ENCODE measurements at places on chromosomes 13 and 19.

GRCh38 chr13:94706101-94706842 is 6.1 kb downstream of the SOX21 start:
- no peak for DNase-seq

DNA sequence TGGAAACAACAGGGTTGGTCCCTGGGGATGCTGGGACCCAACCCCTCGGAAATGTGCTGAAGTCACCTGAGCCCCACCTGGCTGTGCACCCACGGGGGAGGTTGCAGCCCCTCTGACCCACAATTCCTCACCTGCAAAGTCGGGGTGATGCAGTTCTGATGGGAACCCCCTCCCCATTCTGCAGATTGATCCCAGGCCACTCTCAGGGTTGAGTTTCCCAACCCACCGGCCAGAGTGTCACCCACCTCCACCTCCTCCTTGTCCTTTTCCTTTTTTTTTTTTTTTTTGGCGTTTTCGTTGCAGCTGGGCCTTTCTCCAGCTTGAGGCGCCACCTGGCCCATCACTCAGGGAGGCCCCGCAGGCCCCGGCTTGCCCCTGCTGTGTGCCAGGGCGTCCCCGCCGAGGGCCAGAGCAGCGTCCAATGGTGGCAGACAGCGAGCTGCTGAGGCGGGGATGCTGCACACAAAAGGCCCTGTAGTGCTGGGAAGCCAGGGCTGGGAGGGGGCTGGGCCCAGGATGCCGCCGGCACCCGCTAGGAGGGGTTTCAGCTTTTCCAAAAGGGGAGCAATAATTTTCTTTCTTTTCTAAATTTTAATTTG is 4.6 kb downstream of the PIK3R2 start:
- no peak for DNase-seq

DNA sequence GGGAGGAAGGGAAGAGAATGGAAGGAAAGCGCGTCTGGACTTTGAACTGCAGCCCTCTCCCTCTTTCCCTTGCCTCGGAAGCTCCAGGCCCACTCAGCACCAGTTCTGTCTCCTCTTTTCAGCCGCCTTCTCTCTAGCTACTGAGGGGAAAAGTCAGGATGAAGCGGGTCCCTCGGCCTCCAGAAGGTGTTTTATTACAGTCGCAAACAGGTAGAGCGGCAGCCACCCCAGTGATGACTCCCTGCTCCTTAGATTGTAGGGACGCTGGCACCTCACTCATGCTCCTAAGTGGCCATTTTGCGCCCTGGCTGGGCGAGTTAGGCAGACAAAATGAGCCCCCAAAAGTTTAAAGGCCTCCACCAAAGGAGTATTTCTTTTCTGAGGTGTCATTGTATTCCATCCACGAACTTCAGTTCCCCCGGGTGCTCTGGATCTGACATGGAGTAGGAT is 954 bp upstream of the STK24 start:
- no peak for DNase-seq

GRCh38 chr13:36067746-36068381 is 63.3 kb downstream of the DCLK1 start:
- DNase-seq, result no peak

GRCh38 chr13:29892151-29892550 is 41.7 kb upstream of the UBL3 start:
- no peak for DNase-seq

GRCh38 chr13:73075546-73075945 is 16.7 kb downstream of the KLF5 start:
- DNase-seq, result no peak

DNA sequence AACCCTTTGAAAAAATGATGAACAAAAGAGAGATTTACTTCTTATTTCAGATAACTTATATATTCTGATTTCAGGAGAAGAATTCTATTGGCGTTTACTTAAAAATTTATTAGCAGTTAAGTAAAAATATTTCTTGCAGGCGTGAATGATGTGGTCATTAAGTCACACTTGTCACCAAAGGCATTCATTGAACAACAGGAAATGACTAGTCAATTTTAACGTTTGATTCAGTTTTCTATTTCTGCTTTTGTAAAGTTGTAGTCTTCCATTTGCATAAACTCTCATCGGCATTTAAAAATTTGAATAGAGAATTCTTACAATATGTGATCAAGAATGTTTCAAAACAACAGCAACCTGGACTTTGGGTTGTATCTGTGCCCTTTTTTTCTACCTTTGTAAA is 83.4 kb downstream of the GPR12 start:
- no peak for DNase-seq

DNA sequence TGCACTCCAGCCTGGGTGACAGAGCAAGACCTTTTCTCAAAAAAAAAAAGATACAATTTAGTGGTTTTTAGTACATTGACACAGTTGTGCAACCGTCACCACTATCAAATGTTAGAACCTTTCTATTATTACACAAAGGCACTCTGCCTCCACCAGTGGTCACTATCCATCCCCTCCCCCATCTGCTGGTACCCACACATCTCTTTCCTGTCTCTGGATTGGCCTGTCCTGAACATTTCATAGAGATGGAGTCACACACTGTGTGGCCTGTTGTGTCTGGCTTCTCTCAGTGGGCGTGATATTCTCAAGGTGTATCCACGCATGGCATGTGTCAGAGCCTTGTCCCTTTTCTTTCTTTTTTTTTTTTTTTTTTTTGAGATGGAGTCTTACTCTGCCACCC is 11.2 kb downstream of the KDM4B start:
- no peak for DNase-seq

- DNase-seq, result no peak
Measured at GRCh38 chr19:49196527-49197240, 39.1 kb downstream of the TRPM4 start.

DNA sequence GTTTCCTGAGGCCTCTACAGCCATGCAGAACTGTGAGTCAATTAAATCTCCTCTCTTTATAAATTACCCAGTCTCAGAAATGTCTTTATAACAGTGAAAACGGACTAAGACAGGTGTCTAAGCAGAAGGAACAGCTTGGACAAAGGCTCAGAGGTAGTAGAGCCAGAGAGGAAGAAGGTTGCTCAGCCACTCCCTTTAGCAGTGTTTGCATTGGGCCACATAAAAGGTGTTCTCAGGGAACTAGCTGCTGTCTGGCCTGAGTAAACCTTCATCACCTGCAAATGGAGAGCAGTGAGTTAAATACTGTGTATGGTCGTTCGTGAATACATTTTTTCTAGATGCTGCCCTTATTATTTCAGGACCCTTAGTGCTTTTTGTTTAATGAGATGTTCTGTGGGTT is 383.4 kb downstream of the EFNB2 start:
- no peak for DNase-seq

DNA sequence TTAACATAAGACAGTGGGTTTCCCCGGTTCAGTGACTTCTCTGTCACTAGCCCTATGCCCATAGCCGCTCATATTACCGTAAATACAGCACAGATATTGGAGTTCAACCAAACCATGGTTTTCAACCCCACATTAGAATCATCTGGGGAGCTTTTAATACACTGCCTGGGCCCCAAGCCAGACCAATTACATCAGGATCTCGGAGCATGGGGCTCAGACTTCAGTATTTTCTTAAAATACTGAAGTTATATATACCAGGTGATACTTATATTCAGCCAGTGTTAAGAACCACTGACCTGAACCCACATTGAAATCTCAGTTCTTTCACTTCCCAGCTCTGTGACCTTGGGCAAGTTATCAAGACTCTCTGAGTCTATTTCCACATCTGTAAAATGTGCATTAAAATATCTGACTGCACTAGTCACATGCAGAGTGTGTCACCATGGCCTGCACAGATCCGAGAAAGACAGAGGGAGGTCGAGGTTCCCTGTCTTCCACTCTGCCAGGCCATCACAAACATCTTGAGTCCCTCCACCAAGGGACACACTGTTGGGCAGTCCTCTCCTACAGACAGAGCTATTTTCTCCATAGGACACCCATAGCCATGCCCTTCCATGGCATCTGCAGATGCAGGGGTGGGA is 32.2 kb upstream of the IPO5 start:
- no peak for DNase-seq

DNA sequence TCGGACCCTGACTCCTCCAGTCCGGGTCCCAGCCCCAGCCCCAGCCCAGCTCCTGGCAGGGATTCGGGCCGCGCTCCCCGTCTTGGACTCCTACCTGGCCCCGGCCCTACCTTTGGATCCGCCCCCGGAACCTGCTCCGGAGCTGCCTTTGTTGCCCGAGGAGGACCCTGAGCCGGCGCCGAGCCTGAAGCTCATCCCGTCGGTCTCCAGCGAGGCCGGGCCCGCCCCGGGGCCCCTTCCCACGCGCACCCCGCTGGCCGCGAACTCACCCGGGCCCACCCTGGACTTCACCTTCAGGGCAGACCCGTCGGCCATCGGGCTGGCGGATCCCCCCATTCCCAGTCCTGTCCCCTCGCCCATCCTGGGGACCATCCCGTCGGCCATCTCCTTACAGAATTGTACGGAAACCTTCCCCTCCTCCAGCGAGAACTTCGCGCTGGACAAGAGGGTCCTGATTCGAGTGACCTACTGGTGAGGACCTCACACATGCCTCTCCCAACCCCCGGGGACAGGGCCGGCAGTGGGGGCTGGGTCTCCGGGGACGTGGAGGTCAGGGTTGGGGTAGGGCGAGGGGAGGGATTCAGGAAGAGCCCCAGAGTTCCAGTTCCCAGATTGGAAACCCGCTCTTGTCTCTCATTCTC is 732 bp downstream of the SELENOV start:
- DNase-seq, result no peak

- no peak for DNase-seq
Measured at GRCh38 chr13:110237875-110238817, 68.8 kb downstream of the COL4A1 start.

- peak; percentile 4 for DNase-seq
Measured at GRCh38 chr13:71864094-71864985, 2.7 kb downstream of the DACH1 start.

DNA sequence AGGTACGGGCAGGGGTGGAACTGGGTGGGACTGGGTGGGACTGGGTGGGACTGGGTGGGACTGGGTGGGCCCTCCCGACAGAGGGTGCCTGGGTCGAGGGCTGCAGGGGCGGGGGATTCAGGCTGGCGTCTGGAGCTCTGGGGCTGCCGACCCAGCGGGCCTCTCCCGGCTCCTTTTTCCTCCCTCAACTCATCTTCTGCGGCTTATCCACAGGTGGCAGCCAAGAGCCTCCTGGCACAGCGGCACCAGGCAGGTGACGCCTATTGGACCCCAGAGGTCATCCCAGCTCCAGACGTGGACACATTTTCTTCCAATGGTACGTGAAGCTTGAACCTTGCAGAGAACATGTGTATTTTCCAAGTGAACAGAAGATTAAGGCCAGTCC is 533 bp downstream of the ZNF544 start:
- peak; percentile 29 for DNase-seq

DNA sequence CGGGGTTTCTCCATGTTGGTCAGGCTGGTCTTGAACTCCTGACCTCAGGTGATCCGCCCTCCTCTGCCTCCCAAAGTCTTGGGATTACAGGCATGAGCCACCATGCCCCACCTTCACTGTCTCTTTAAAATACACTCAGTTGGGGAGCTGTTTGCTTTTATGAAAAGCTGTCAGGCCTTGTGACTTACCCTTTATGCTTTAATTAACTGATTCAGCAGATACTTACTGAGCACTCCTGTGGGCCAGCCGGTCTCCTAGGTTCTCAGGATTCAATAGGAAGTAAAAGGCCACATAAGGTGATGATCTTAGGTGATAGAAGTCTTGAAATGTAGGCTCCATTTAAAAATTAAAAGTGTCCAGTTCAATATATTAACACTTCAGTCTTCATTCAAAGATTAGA is 7.5 kb downstream of the UBAC2 start:
- DNase-seq, result no peak

- DNase-seq, result no peak
Measured at GRCh38 chr19:35337984-35338296, 9.0 kb downstream of the CD22 start.

DNA sequence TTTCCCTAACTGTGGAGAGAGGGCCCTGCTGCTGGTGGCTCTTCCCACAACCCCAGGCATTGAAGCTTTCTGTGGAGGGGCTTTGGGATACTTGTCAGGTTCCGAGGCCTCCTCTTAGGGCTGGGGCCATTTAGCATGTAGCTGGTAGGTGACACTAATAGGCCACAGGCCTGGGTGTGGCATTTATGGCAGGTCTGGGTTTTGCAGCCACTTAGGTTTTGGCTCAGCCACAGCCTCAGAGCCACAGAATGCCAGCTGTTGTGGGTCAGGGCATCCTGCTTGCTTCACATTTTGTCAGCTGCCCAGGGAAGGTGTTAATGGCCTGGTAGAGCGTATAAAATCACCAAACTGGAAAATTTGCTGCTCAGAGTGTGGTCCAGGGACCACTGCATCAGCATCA is 15.7 kb downstream of the FAM124A start:
- no peak for DNase-seq

- no peak for DNase-seq
Measured at GRCh38 chr19:50481351-50482149, 4.9 kb upstream of the GARIN5A start.

GRCh38 chr19:31500197-31500830 is 151.1 kb upstream of the TSHZ3 start:
- DNase-seq, result no peak

DNA sequence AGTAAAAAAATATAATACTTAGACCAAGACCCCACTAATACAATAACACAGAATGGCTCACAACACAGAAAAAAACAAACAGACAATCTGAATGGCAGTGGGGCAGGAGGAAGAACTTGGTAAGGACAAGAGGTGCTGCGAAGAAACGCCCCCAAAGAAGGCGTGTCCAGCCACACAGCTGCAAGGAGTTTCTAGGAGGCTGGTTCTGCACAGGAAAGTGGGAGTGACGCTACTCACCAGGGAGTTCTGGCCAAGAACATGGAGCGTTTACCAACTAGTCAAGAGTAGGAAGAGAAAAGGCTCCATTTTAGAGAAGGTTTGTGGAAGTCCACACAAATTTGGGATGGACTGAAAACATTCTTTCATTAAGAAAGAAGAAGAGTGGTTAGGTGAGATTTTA is 95.3 kb upstream of the SLC15A1 start:
- DNase-seq, result no peak

GRCh38 chr13:73580513-73581267 is 521.9 kb downstream of the KLF5 start:
- DNase-seq, result no peak

DNA sequence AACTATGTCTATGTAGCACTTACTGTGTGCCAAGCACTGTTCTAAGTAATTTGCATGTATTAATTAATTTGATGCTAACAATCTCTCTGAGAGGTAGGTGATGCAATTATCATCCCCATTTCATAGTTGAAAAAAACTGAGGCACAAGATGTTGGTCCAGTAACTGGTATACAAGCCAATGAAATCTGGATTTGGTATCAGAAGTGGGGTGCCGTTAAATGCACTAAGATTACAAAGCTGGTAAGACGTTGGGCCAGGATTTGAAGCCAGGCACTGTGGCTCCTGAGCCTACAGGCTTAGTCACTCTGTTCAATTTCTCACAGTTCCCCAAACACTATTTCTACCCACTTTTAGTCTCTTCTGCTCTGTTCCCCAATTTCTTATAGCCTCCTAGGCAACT is 70.4 kb upstream of the CACNA1A start:
- DNase-seq, result no peak

- no peak for DNase-seq
Measured at GRCh38 chr13:107117327-107118012, 549.5 kb upstream of the ARGLU1 start.

All from activated CD4-positive, alpha-beta T cell treated with anti-CD3 and anti-CD28 coated beads, Interleukin-2, Interleukin-6, amounts not matched to agents 100 ng/mL and 50 ng/mL, durations not matched to agents 16 hours and 8 hours (primary cell).